SJSA1 (cell line): ENCODE measurements at places on chromosomes 6 and 20. TPM values are rescaled to one million over a fixed set of nuclear protein-coding genes. Genes with fewer than 3 reads are reported as not detected.

Gene PROKR2
- not detected in 2 replicates for total RNA-seq

- H3K4me3 ChIP-seq: peak overlapping the region; percentile 82
- peaks cover 41% of the 10 kb centered on the region for H3K4me1 ChIP-seq
- peak; percentile 43 for DNase-seq
- peaks cover 64% of the 10 kb centered on the region for H3K36me3 ChIP-seq
- H3K27me3 ChIP-seq: no peaks in the 10 kb centered on the region
Observed at GRCh38 chr6:152981989-152982903, 595 bp downstream of the FBXO5 start.

DNA sequence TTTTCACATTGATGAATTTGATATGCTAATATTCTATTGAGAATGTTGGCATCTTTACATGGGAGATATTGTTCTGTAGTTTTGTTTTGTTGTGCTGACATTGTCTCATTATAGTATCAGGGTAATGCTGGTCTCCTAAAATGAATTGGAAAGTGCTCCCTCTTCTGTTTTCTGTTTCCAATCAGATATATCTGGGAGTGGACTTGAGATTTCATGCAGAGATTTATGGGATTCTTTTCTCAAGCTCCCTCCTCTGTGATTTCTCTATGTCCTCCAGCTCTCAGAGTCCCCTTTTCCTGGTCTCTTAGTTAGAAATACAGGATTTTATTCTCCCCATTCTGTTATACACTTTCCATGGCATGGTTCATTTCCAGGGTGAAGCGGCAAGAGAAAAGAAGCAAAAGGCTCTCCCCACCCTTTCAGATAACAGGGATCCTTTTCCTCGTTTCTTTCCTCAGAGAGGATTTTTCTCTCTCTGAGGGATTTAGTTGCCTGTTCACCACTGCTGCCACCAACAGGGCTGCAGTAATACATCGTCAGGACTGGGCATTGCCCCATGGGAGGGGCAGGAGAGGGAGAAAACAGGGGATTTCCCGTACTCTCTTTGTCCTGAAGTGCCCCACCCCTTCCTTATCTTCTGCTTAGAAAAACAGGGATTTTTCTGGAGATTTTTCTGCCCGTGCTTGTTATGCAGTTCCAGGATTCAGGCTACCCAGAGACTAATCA, 59.3 kb upstream of the STMND1 start:
- peak overlapping the region; percentile 64 for H3K27ac ChIP-seq
- H3K36me3 ChIP-seq: no peaks in the 10 kb centered on the region
- peak; percentile 86 for DNase-seq

DNA sequence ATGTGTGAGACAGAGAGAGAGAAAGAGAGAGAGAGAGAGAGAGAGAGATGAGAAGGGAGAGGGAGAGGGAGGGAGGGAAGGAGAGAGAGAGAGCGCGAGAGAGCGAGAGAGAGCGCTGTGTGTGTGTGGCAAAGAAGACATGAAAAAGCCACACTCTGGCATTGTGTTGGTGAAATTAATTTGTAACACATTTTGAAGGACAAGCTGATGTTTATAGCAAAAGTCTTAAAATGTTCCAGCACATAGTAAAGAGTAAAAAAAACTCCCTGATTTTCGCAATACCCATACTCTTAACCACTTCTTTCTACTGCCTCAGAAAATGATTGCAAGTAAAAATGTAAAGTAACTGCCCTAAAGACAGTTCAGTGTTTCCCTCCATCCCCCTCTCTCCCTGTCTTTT, 56.7 kb downstream of the SLC22A1 start:
- H3K4me3 ChIP-seq: no peak overlapping the region
- DNase-seq: no peak
- no peaks in the 10 kb centered on the region for H3K36me3 ChIP-seq
- no peaks in the 10 kb centered on the region for H3K4me1 ChIP-seq
- H3K27ac ChIP-seq: no peak overlapping the region
- no peaks in the 10 kb centered on the region for H3K27me3 ChIP-seq
